ENCODE measurements at places on chromosomes 12 and 14.

DNA sequence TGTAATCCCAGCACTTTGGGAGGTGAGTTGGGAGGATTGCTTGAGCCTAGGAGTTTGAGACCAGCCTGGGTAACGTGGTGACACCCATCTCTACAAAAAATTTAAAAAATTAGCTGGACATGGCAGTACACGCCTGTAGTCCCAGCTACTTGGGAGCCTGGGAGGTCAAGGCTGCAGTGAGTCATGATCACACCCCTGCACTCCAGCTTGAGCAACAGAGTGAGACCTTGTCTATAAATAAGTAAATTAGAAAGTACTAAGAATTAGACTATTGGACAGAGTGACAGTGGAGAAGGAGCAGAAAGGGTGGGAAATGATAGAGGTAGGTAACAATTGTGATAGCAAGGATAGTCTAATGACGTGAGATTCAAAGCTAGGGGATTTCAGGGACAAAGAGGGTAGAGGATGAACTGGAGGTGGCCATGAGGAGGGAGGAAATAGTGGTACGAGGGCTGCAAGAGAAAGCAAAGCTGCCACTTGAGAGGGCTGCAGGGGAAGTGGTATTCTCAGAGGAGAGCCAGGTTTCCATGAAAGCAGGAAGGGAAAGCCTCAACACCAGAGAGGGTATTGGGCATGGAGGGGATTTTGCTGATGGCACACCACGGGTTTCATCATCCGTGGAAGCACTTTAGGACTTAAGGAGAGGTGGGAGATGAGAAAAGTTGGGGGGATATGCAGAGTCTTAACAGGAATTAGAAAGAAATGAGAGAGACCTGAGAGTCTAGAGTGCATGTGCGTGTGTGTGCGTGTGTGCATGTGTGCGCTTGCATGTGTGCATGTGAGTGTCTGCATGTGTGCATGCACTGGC lies 85.6 kb downstream of the SYNE2 start:
- no peak overlapping the region for H3K27ac ChIP-seq
- no peaks in the 10 kb centered on the region for H3K4me1 ChIP-seq
- H3K4me3 ChIP-seq = no peak overlapping the region
- DNase-seq = no peak

GRCh38 chr14:103607822-103608221 lies 21.2 kb upstream of the KLC1 start:
- no peak for DNase-seq
- peaks cover 6% of the 10 kb centered on the region for H3K36me3 ChIP-seq
- peaks cover 4% of the 10 kb centered on the region for H3K27me3 ChIP-seq
- H3K27ac ChIP-seq = no peak overlapping the region

GRCh38 chr14:64197996-64198395 lies 96.2 kb downstream of the ESR2 start:
- peak overlapping the region; percentile 27 for H3K4me3 ChIP-seq
- no peak for DNase-seq
- H3K36me3 ChIP-seq = peaks cover 2% of the 10 kb centered on the region
- H3K27ac ChIP-seq = peak overlapping the region; percentile 98
- peaks cover 34% of the 10 kb centered on the region for H3K4me1 ChIP-seq

- H3K4me1 ChIP-seq = no peaks in the 10 kb centered on the region
- H3K4me3 ChIP-seq = no peak overlapping the region
- H3K27me3 ChIP-seq = no peaks in the 10 kb centered on the region
- no peak for DNase-seq
- no peaks in the 10 kb centered on the region for H3K36me3 ChIP-seq
Observed at GRCh38 chr12:104906695-104907094, 51.4 kb downstream of the SLC41A2 start.

GRCh38 chr14:39069923-39070322 lies 33.1 kb downstream of the SEC23A start:
- no peaks in the 10 kb centered on the region for H3K27me3 ChIP-seq
- no peak overlapping the region for H3K4me3 ChIP-seq
- peaks cover 31% of the 10 kb centered on the region for H3K36me3 ChIP-seq
- no peak for DNase-seq

- no peaks in the 10 kb centered on the region for H3K27me3 ChIP-seq
- H3K27ac ChIP-seq = peak overlapping the region; percentile 96
- H3K36me3 ChIP-seq = peaks cover 36% of the 10 kb centered on the region
Observed at GRCh38 chr14:102085488-102085887, 1.4 kb downstream of the HSP90AA1 start.

- H3K36me3 ChIP-seq = peaks cover 27% of the 10 kb centered on the region
- no peak overlapping the region for H3K4me3 ChIP-seq
- H3K27me3 ChIP-seq = no peaks in the 10 kb centered on the region
- peaks cover 8% of the 10 kb centered on the region for H3K4me1 ChIP-seq
- H3K27ac ChIP-seq = no peak overlapping the region
Observed at GRCh38 chr12:14928931-14929330, 9.4 kb downstream of the ERP27 start.

- no peak overlapping the region for H3K4me3 ChIP-seq
- H3K4me1 ChIP-seq = peaks cover 15% of the 10 kb centered on the region
- peaks cover 8% of the 10 kb centered on the region for H3K36me3 ChIP-seq
- no peaks in the 10 kb centered on the region for H3K27me3 ChIP-seq
- H3K27ac ChIP-seq = no peak overlapping the region
Observed at GRCh38 chr14:73325630-73326299, 88.5 kb downstream of the PAPLN start.

GRCh38 chr14:76257111-76257803 lies 105.5 kb downstream of the GPATCH2L start:
- H3K36me3 ChIP-seq = no peaks in the 10 kb centered on the region
- no peak overlapping the region for H3K27ac ChIP-seq
- DNase-seq = no peak
- peaks cover 2% of the 10 kb centered on the region for H3K27me3 ChIP-seq
- no peaks in the 10 kb centered on the region for H3K4me1 ChIP-seq
- H3K4me3 ChIP-seq = no peak overlapping the region

DNA sequence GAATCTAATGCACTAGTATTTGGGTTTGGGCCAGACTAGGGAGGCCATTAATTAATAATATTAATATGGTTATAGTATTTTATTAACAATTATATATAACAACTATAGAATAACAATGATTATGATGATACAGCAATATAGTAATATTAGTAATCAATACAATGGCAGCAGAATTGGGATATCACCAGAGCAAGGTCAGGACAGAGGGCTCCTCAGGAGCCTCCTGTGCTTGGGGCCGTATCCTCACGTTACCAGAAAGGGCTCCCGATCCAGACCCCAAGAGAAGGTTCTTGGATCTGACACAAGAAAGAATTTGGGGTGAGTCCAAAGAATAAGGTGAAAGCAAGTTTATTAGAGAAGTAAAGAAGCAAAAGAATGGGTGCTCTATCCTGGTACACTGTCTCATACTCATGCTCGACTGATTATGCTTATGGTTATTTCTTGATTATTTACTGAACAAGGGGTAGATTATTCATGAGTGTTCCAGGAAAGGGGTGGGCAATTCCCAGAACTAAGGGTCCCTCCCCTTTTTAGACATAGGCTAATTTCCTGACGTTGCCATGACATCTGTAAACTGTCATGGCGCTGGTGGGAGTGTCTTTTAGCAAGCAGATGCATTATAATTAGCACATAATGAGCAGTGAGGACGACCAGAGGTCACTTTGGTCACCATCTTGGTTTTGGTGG lies 61.6 kb downstream of the RIN3 start:
- DNase-seq = no peak

DNA sequence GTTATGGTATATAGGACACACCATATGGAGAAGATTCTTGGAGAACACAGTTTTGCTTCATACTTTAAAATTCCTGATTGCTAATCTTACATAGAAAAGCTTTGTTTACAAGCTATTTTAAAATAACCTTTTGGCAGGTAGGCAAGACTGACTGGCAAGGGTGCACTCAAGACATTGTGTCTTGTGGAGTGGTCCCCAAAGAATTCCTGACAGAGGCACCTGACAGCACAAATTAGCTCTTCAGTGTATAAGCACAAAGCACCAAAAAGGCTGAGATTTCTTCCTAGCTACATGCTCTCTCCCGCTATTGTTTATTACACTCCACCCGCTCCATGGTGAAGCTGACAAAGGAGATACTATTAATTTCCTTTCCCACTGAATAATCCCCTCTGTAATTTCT lies 139.4 kb downstream of the MON2 start:
- no peak overlapping the region for H3K4me3 ChIP-seq
- no peak for DNase-seq
- H3K27ac ChIP-seq = peak overlapping the region; percentile 50
- H3K27me3 ChIP-seq = no peaks in the 10 kb centered on the region
- H3K4me1 ChIP-seq = peaks cover 15% of the 10 kb centered on the region

- no peaks in the 10 kb centered on the region for H3K36me3 ChIP-seq
- H3K4me3 ChIP-seq = no peak overlapping the region
- no peak for DNase-seq
- peaks cover 15% of the 10 kb centered on the region for H3K4me1 ChIP-seq
- H3K27ac ChIP-seq = no peak overlapping the region
Observed at GRCh38 chr14:20614038-20614840, 23.1 kb upstream of the RNASE12 start.

Data from memory B cell (primary cell).